ENCODE measurements at places on chromosomes 13 and 19.

GRCh38 chr13:112819816-112820215, 130.0 kb downstream of the ATP11A start:
- DNase-seq = no peak

DNA sequence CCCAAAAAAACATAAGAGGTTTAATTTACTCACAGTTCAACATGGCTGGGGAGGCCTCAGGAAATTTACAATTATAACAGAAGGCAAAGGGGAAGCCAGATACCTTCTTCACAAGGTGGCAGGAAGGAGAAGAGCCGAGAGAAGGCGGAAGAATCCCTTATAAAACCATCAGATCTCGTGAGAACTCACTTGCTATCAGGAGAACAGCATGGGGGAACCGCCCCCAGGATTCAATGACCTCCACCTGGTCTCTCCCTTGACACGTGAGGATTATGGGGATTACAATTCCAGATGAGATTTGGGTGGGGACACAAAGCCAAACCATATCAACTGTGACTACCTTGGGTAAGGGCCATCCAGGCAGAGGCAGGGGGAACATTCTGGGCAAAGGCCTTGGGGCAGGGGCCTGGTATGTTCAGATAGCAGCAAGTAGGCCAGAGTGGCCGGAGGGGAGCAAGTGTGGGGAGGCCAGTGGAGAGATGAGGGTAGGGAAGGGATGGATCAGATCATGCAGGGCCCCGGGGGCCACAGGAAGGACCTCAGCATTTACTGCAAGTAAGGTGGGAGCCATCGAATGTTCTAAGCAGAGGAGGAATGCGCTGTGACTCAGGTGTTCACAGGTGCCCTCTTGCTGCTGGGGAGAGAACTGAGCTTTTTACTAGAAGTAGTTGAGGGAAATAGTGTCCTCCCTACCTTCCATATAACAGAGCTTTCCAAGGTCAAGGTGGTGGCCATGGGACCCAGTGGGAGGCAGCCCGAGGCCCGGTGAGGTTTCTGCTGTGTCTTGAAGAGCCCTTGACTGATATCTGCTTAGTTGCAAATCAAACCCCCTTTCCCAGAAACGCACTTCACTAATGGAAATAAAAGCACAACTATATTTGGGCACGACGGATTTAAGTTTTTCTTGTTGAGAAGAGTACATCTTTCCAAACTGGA, 18.0 kb downstream of the RAB3D start:
- DNase-seq = no peak

- DNase-seq = no peak
Observed at GRCh38 chr13:51579676-51580075, 4.6 kb upstream of the WDFY2 start.

GRCh38 chr13:99390601-99391000, 83.4 kb upstream of the GPR183 start:
- DNase-seq = no peak

GRCh38 chr19:43628646-43629326, 9.4 kb upstream of the ZNF428 start:
- DNase-seq = no peak

DNA sequence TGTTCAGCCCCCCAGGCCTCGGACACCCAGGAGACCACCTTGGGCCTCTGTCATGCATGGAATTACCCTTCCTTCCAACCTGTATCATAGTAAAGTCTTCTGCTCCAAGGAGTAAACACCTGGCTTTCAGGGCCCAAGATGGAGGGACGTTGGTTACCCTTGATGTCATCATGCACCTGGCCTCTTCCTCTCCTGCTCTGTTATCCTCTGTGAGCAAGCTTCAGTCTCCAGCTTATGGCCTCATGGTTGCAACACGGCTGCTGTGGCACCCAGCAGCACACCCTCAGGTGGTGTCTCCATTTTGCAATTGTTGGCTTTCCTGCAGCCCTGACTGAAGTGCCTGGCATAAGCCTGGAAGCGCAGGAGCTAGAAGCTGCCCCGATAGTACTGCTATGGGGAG, 4.0 kb upstream of the OVOL3 start:
- no peak for DNase-seq

DNA sequence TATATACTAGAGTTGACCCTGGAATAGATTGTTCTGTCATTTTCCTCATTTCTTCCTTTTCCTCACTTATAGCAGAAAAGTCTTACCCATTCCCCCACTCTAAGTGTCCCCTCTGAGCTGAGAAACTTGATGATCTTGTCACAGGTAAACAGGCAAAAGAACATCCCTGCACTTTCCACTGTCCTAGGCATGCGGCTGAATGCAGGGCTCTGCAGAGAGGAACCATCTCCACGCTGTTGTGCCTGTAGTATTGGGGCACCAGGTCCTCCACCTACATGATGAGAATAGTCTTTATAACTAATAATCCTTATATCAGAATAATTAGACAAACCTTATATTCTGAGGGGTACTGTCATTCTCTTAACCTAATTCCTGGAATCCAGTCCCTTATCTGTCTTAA, 211.3 kb downstream of the RBM26 start:
- no peak for DNase-seq

DNA sequence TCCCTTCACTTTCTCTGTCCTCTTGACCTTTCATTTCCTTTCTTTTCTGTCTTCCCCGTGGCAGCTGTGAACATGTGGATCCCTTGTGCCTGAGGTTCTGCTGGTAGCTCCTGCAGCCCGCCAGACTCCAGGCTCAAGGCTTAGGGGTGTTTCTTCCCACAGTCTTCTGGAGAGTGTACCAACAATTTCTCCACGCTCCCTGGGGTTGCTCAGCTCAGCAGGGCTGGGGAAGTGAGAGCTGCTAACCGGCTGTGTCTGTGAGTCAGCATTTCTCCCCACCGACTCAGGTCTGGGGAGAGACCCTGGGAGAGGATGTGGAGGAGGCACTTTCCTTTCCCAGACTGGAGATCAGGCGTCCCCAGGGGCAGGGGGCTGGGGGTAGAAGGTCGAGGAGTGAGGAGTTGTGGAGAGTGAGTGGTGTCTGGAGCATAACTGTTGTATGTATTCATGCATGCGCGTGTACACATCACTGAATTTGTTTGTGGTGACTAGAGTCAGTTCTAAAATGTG, 193.6 kb downstream of the KCNRG start:
- DNase-seq = no peak

- DNase-seq = no peak
Observed at GRCh38 chr13:47146136-47146535, 249.3 kb upstream of the HTR2A start.

- DNase-seq = no peak
Observed at GRCh38 chr19:392375-392970, 16.5 kb downstream of the C2CD4C start.

- DNase-seq = no peak
Observed at GRCh38 chr19:23321953-23322549, 71.9 kb upstream of the ZNF724 start.

DNA sequence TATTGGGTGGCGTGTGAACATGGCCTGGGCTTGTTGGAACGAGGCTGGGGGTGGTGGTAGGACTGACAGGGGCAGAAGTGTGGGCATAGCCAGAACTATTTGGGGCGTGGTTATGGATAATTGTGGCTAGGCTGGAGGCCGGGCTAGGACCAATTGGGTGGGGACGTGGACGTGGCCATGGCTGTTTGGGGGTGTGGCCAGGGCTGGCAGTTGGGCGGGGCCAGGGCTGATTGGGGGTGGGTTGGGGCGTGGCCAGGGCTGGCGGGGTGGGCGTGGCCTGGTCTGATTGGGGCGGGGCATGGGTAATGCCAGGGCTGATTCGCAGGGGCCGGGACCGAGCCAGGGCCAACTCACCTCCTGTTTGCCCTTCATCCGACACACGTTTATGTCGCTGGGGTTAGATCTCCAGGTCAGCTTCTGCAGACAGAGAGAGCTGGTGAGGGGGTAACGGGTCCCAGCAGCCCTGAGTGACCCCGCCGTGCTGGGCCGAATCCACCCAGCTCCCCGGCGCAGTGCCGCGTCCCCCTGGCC, 2.8 kb downstream of the SEMA6B start:
- DNase-seq = no peak

- DNase-seq = no peak
Observed at GRCh38 chr19:46764817-46765291, 18.6 kb upstream of the STRN4 start.

DNA sequence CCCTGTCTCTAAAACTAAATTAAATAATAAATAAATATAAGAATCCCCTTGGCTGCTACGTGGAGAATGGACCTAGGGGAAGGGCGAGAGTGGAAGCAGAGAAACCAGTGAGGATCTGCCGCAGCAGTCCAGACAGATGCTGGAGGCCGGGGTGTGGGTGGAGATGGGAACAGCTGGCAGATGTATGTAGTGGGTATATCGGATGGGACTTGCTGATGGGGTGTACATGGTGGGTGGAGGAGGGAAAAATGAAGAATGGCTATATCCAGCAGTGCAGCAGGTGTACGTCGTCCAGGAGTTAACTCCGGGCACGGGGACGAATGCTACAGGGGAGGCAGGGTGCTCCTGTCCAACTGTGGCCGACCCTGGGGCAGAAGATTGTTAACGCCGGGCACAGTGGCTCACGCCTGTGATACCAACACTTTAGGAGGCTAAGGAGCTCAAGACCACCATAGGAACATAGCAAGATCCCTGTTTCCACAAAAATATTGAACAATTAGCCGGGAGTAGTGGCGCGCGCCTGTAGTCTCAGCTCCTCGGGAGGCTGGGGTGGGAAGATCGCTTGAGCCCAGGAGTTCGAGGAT, 654 bp downstream of the CEP89 start:
- DNase-seq = no peak

GRCh38 chr19:11337080-11337479, 2.4 kb downstream of the RAB3D start:
- no peak for DNase-seq

DNA sequence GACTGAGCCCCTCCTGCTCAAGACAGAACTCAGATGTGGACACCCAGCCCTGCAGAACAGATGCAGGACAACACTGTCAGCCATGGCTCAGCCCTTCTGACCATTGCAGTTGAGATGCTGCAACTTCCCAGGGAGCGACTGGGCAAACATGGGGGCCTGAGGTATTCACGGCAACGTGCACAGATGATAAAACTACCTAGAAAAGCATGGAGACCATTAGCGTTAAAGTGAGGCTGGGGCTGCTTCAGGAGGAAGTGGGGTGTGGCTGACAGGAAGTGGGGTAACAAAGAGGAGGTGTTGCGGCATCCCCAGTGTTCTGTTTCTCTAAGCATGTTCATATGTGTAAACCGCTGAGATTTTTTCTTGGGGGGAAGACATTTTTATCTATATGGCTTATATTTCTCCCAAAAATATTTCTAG, 1.3 kb upstream of the SIGLEC9 start:
- no peak for DNase-seq

DNA sequence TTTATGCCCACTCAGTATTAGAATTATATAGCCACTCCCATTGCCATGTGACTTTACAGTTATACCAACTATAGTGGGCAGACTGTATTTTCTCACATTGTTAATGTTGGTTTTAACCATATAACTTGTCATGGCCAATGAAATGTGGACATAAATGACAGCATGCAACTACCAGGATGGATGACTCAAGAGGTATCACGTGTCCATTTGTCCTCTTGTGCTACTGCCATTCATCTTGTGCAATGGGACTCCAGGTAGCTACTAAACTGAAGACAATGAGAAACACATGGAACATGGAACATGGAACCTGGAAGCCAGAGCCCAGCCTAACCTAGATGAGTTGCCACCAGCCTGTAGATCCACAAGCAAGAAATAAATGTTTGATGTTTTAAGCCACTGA, 242.7 kb upstream of the IPO5 start:
- DNase-seq = no peak

DNA sequence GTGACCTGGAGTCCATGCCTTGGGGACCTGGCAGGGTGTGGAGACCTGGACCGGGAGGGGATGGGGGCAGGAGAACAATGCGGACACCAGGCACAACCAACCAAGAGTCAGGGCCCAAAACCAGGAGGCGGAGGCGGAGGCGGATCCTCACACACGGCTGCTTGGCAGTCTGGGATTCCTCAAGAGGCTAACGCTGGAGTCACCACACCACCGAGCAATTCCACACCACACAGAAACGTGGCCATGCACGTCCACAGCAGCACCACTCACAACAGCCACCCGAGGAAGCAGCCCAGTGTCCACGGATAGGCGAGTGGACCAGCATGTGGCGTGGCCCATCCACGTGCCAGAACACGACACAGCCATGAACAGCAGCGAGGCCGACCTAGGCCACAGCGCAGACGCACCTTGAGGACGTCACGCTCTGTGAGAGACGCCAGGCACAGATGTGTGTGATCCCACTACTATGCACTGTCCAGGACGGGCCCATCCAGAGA, 17.7 kb downstream of the SBNO2 start:
- no peak for DNase-seq

GRCh38 chr13:80374444-80374843, 33.5 kb upstream of the SPRY2 start:
- DNase-seq = no peak

All from D721Med (cell line).